ENCODE measurements at places on chromosomes 1 and 21.

DNA sequence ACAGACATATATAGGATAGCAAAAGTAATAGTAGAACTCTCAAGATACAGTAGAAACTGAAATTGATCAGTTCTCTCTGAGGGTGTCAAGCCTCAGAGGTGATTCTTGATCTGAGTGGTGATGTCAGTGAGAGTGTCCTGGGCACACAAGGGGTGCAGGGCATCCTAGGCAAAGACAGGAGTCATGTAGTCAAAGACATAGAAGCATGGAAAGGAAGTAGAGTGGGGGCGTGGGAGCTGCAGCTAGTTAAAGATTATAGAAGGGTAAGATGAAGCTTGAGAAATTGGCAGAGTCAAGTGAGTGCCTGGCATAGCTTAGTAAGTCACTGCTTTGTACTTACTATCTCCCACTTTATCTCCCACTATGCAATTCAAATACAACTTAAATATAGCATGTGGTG lies 22.8 kb downstream of the CDC7 start:
- no peak for DNase-seq

GRCh38 chr1:165890684-165891083 lies 63.3 kb downstream of the UCK2 start:
- no peak for DNase-seq

DNA sequence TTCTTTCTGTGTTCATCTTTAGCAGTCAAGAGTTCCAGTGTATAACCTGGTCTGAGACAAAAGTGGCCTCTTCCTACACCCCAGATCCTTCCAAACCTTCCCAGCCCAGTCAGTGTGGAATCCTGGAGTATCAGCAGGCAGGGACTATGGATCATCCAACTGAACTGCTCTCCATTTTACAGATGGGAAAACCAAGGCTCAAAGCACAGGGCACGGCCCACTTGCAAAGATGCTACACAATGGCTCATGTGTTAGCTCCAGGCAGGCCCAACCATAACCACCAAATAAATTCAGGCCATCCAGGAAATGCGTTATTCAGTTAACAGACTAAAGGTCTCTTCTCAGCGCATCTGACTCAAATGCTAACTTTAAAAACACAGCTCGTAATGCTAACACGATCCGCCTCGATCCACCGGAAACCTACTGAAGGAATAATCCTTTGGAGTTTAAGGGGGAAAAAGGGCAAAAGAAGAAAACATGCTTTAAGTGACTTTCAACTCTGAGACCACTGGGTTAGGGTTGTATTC lies 7.1 kb downstream of the GLIS1 start:
- DNase-seq: no peak

- no peak for DNase-seq
These were observed 20.7 kb upstream of the SLC45A1 start for GRCh38 chr1:8297245-8297644.

- no peak for DNase-seq
These were observed 167.0 kb upstream of the C1orf174 start for GRCh38 chr1:4066860-4067599.

GRCh38 chr1:236288620-236288976 lies 6.8 kb upstream of the ERO1B start:
- no peak for DNase-seq

DNA sequence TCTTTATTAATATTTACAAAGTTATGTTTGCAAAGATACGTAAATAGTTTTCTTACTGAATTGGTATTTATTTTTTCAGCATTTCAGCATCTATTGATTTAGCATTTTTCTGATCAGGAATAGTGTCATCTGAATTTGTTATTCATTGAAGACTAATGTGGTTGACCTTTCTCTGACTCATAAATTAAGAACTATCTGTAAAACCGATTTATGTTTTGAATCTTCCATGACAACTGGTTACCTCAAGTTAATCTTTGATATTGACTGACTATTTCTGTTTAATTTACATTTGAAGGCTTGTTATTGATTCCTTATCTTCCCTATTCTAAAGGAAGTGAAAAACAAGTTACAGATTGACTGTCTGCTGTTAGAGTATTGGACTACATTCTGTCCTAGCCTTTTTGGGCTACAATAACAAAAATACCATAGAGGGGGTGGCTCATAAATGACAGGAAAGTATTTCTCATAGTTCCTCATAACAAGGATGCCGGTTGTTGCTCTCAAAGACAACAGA lies 1131.4 kb downstream of the PLA2G4A start:
- no peak for DNase-seq
